ENCODE measurements at places on chromosomes 6 and 20. TPM values are rescaled to one million over a fixed set of nuclear protein-coding genes. Genes with fewer than 3 reads are reported as not detected.

The CST5 gene
- total RNA-seq: not detected

The FLOT1 gene
- total RNA-seq: 207 TPM

The LPA gene
- not detected for total RNA-seq

GRCh38 chr6:98485593-98485992, 348.8 kb upstream of the POU3F2 start:
- no peak for DNase-seq

DNA sequence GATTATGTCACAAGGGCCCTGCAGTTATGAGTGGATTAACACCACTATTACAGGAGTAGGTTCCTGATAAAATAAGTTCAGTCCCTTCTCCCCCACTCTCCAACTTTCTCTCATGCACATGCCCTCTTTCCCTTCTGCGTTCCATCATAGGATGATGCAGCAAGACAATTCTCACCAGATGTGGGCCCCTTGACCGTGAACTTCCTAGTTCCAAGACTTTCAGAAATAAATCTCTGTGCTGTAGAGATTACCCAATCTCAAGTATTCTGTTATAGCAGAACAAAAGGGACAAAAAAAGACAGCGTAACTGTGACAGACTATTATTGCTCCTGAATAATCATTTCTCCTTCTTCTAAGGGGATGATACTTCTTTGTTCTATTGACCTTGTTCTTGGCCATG, 33.8 kb upstream of the TMEM244 start:
- no peak for DNase-seq

The ZBTB46 gene
- 9.1 TPM for total RNA-seq

DNA sequence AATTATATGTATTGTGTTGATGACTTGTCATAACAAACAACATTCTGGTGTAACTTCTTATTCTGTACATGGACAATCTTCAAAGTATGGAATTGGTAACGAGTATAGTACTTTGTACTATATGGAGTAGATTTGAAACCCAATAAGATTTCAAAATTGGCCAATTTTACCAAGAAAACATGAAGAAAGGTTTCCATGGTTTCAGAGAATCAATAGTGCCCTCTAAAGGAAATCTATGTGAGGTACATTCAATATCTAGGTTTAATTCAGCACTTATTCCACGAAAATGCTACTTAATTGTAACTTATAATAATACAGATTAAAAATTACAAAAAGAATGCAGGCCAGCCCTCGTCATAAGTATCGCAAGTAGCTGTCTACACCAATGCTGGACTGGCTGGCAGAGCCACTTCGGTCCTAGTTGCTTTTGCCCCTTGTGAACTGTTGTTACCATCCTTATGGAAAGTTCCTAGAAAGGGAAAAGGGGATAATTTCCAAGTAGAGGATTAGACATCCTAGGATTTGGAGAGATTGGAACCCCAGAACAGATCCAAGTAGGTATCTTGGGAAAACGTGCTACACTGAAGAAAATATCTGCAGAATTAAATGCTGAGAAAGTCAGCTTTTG, 70.9 kb downstream of the LCA5 start:
- DNase-seq: peak; percentile 49

The ADGRG6 gene
- total RNA-seq: 1.8 TPM

DNA sequence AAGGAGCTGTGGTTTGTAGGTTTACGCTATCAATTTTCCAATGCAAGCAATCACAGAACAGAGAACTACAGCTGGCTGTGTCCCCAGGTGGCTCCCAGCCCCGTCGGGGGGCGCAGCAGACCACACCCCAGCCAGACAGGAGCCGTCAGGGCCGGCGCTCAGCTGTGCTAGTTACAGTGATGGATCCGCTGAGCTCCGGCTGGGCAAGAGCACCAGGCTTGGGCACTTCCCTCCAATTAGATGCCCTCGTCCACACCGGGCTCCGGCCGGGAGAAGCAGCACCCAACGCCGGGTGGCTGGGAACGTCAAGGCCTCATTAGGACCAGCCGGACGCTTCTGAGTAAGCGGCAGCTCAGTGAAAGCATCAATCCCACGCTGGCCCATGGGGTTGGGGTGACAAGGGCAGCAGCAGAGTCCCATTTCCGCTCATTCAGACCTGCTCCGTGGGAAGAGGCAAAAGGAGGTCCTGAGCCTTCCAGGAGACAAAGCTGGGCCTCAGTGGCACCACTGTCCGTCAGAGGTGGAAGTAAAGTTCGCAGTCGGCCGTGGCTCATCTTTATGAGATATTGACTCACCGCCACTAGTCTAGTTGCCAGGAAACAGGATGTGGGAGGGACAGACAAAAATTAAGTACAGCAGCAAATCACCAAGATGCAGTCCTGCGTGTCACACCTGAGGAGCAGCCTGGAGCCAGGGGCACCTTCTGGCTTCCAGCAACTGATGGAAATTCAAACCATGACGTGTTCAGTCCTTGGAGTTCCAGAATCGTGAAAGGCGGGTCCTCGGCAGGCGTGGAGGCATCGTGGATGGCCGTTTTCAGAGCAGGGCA, 164.1 kb downstream of the TAF4 start:
- DNase-seq: no peak

DNA sequence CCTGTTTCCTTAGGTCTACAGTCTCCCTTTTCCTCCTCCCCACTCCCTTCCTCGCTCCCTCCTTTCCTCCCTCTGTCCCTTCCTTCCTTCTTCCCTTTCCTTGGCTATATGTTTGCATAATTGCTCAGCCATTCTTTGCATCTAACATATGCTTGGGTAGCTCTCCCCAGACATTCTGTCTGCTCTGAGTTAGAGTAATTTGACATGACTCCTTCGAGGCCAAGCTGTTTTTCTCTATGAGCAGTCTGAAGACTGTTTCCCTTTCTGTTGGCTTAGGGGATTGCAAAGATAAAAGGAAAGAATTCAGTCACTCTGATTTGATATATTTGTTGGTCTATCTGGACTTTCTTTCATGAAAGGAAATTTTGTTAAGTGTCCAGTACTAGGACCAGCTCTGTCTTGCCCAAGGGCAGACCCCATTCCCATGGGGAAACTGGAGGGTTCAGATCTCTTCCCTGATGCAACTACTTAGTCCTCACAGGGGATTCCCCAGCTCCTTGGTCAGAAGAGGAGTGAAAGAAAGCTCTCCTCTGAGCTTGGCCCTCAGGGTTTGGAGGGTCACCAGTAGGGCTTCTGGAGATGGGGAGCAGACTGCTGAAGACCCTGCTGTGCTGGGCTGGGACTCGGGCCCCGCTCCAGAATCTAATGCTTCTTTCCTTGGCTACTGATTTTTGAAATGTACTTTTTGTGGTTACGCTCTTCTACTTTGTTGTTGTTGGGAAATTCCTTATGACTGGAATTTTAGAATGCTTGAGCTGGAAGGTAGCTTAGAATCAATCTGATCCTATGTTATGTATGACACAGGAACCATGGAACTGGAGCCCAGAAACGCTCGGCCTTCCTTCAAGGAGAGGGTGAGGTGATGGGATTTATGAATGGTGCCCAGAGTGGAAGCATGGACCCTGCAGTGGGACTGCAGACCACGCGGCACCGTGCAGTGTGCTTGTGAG, 63.7 kb upstream of the SLC22A23 start:
- DNase-seq: no peak

GRCh38 chr6:127893541-127893940, 7.3 kb downstream of the THEMIS start:
- DNase-seq: peak; percentile 9

The TNFRSF21 gene
- 3.1 TPM for total RNA-seq

DNA sequence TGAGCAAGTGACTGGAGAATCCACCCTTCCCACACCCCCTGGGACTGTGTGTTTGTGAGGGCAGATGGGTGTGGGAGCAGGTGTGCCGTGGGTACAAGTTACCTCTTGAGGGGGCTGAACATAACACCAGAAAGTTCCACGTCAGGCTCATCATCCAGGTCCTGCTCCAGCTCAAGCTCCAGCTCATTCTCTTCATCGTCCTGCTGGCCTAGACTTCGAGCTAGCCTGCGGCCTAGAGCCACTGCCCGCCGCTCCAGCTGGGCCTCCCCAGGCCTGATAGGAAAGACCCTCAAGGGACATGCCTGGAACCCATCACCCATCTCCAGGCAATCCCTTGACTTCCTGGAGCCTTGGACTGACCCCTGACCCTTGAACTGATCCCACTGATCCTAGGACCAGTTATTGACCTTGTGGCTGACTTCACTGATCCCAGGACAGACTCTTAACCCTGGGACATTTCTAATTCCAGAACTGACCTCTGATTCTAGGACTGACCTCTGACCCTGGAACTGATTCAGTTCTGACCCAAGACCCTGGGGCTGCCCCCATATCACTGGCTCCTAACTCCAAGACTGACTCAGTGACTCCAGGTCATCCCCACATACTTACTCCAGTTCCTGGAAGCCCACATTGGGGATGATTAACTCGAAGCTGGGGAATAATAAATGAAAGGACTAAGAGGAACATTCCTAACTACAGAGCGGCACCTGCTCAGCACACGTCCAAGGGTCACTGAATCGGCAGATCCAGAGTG, 11.8 kb upstream of the SPAG4 start:
- no peak for DNase-seq

DNA sequence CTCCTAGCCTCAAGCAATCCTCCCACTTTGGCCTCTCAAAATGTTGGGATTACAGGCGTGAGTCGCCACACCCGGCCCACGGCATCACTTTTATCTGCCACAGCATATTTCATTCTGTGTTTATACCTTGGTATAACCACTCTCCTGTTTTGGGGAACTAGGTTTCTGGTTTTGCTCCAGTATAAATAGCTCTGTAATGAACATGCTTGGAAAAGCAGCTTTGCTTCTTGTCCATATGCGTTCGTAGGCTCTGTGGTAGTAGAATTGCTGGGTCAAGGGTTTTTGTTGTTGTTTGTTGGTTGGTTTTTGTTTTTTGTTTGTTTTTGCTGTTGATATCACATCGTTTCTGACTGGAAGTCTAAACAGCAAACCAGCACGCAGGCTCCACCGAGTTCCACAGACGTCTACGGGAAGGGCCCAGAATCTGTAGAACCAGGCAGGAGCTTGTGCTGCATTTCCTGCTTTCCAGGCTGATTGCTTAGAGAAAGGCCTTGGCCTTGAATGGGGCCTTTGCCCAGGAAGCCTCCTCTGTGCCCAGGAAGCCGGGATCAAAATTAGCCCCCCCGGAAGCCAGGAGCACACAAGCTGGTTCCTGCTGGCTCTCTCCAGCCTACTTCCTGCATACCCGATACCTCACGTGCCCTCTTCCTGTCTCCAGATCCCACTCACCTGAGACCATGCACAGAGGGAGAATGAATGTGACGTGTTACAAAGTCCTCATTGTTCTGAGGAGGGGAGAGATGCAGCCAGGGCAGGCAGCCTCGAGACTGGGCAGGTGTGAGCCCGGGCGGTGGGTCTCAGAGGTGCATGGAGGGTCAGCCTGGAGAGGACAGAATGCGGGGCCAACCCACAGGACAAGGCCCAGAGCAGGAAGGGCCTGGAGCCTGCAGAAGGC, 34.7 kb downstream of the AAR2 start:
- no peak for DNase-seq

The PKIB gene
- total RNA-seq: 0.57 TPM

DNA sequence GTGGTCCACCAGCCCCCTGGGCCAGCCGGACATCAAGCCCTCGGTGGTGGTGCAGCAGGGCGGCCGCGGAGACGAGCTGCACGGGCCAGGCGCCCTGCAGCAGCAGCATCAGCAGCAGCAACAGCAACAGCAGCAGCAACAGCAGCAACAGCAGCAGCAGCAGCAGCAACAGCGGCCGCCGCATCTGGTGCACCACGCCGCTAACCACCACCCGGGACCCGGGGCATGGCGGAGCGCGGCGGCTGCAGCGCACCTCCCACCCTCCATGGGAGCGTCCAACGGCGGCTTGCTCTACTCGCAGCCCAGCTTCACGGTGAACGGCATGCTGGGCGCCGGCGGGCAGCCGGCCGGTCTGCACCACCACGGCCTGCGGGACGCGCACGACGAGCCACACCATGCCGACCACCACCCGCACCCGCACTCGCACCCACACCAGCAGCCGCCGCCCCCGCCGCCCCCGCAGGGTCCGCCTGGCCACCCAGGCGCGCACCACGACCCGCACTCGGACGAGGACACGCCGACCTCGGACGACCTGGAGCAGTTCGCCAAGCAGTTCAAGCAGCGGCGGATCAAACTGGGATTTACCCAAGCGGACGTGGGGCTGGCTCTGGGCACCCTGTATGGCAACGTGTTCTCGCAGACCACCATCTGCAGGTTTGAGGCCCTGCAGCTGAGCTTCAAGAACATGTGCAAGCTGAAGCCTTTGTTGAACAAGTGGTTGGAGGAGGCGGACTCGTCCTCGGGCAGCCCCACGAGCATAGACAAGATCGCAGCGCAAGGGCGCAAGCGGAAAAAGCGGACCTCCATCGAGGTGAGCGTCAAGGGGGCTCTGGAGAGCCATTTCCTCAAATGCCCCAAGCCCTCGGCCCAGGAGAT, 1.0 kb downstream of the POU3F2 start:
- no peak for DNase-seq

DNA sequence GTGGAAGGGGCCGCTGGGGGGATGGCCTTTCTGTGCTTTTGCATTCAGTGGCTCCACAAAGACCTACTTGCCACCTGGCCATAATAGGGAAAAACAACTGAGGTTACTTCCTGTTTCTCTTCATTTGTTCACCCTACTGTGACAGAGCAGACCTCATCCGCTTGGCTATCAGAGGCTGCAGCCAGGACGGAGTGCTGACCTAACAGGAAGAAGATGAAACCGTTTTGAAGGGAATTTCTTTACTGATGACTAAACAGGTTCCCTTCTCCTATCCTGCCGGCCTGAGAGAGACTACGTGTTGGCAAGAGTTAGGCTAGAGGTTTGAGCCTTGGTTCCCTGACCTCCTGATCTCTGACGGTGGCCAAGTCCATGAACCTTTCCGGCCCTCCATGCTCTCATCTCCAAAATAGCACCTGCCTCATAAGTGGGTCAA, 21.3 kb downstream of the PRR18 start:
- DNase-seq: no peak

The ADTRP gene
- 0.64 TPM for total RNA-seq

The CENPW gene
- total RNA-seq: 17.8 TPM

The FNDC11 gene
- total RNA-seq: 0.13 TPM

The HEBP2 gene
- total RNA-seq: 24.8 TPM

The ELOVL2 gene
- 0.06 TPM for total RNA-seq

GRCh38 chr6:37622646-37623071, 75.0 kb downstream of the MDGA1 start:
- no peak for DNase-seq

DNA sequence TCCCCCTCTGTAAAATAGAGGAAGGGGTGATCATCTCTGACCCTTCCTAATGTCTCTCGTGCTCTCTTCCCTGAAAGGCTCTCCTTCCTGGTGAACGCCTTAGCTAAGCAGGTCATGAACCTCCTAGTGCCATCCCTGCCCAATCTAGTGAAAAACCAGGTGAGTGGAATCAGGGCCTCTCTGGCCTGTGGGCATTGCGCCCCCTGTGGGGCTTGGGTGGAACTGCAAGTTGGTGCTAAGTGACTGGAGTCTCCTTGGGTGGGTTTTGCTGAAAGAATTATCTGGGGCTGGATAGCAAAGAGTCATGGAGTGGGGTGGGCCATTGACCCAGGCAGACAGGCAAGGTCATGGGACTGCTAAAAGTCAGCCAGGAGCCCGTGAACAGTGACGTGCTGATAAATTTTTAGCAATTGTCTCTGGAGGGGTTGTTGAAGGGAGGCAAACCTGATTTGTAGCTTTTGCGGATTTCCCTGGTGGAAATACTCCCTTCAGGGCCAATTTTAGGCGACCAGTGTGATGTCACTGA, 8.9 kb downstream of the BPIFB1 start:
- DNase-seq: peak; percentile 17
